ENCODE measurements at places on chromosomes 2 and 18. TPM values are rescaled to one million over a fixed set of nuclear protein-coding genes. Genes with fewer than 3 reads are reported as not detected.

Gene PROC
- not detected for total RNA-seq

DNA sequence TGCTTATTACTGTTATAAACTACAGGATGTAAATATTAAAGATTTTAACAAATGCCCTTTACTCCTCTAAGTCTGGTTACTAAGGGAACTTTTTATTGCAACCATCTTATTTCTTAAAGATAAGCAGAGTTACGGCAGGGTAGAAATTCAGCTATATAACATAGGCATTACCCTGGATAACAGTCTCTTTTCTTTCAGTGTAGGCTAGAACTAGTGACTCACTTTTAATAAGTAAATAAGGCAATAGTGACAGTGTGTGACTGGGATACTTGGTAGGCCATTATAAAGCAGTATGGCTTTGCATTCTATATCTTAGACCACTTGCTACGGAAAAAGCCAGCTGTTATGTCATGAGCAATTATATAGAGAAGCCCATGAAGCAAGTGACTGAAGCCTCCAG, 1041.0 kb upstream of the NRXN1 start:
- no peak for DNase-seq

- no peak for DNase-seq
Measured at GRCh38 chr18:11309172-11309571, 159.8 kb upstream of the PIEZO2 start.

DNA sequence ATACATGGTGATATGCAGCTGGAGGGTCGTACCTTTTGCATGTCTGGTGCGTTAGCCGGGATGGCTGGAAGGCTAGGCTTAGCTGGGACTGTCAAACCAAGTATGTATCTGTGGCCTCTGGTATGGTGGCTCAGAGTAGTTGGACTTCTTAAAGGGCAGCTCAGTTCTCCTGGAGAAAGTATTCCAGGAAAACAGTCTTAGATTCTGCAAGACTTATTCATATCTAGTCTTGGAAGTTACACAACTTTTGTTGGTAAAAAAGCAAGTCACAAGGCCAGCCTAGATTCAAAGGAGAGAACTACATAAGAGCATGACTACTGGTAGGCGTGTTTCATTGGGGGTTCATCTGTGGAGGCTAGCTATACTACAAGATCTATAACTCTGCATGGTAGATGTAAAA, 45.5 kb downstream of the EML4 start:
- no peak for DNase-seq

DNA sequence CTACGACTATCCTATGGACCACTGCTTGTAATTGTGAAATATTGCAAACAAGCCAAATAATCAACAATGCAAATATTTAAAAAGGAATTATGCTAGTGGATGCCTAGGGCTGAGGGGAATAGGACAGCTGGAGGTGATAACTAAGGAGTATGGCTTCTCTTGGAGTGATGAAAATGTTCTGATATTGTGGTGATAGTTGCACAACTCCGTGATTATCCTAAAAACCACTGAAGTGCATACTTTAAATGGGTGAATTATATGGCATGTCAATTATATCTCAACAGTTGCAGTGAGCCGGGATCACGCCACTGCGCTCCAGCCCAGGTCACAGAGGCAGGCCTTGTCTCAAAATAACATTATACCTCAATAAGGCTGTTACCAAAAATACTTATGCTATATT, 125.1 kb upstream of the SH3BP4 start:
- DNase-seq: no peak

Gene CD28
- total RNA-seq: 1.2 TPM

DNA sequence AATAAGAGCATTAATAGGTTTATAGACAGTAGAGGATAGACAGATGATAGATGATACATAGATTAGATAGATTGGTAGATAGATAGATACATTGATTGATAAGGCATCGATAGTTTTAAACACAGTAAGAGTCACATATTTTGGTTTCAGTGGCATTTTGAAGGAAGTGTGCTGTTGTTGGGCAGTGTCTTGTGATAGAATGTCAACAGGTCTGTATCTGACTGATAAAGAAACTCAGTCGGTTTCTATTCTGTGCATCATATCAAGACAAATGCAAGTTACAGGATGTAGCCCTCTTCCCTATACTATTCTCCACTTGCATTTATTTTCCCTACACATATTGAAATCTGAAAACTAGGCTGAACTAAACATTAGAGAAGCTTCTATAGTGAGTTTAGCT, 1229.0 kb upstream of the ZEB2 start:
- no peak for DNase-seq

DNA sequence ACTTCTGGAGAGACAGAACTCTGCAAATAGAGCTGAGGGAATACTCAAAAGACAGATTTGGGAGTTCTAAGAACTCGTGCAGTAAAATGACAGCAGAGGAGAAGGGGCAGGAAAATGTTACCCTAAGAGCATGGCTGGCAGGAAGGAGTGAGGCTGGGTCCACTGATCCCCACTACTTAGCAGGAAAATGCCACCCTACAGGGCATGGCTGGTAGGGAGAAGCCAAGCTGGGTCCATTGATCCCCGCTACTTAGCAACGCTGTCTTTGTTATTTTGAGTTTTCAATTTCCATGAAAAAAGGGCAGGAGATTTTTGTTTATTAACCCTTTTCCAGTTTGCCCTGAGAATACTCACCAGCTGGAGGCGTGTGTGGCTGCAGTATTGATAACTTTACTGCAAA, 100.3 kb upstream of the TMEM200C start:
- DNase-seq: no peak

GRCh38 chr2:62362561-62362960, 143.4 kb downstream of the TMEM17 start:
- no peak for DNase-seq

Gene IL36A
- total RNA-seq: not detected

Gene ALK
- total RNA-seq: 2.0 TPM

- DNase-seq: no peak
Measured at GRCh38 chr2:203781151-203781550, 74.7 kb downstream of the CD28 start.

- DNase-seq: no peak
Measured at GRCh38 chr2:29804671-29805070, 116.7 kb downstream of the ALK start.

Gene NLRC4
- 0.41 TPM for total RNA-seq

GRCh38 chr2:60352491-60353405, 200.7 kb downstream of the BCL11A start:
- no peak for DNase-seq

GRCh38 chr2:132911726-132912724, 242.0 kb upstream of the LYPD1 start:
- DNase-seq: no peak

DNA sequence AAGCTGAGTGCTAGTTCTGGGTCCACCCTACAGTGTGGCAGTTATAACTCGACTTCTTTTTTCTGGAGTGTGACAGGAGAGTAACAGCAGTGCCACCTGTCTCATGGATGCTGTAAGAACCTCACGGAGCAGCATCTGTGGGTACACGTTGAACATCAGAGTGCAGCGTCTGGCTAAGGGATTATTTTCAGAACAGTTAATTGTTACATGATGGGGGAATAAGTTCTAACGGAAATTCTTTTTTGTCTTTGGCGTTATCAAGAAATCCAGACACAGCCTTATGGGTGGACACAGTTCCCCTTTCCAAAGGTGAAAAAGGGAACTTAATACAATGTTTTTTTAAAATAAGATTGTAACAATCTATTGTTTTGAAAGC, 28.3 kb upstream of the TOGARAM2 start:
- DNase-seq: no peak

DNA sequence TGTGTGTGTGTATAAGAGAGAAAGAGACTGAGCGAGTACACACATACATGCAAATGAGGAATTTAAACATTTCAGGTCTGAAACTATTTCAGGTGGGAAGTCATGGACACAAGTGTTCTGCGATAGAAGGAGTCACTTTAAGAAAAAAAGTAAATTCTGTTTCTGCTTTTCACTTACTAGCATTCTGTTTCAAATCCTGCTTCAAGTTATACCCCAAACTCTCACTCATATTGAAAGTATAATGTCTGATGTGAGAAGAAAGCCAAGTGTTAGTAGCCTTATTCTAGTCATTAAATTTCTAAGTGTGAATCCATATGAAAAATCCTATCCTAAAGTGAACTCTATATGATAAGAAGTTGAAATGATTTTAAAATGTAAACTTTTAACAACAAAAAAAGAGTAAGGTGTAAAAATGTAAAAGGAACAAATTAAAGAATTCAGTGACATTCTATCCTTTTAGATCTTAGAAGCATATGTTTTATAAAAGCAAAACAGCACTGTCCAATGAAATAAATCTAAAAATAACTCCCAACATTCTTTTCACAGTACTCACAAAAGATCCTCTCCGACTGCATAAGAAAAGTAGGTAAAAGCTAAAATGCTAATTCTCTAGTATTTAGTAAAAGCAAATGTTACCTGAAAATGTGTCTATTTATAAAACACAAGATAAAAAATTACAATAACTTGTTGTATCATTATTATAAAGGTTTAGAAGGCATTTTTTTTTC, 570.6 kb downstream of the ZEB2 start:
- DNase-seq: no peak

Gene DYNC1I2
- total RNA-seq: 280 TPM

DNA sequence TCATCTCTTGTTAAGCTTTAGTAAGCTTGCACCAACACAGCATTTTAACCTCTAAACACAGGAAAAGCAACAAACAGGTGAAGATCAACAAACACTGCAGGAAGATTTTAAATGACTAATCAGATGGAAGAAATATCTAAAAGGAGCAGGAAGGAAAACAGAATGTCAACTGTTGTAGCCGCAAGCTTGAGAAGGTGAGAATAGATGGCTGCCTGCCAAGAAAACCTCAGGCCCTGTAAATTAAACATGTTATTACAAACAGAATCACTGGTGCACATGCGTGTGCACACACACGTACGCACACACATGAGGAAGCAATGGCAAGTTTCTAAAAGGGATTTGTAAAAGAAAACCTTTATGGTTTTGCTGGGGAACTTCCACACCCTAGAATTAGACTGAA, 257.8 kb upstream of the GALNT5 start:
- DNase-seq: no peak

DNA sequence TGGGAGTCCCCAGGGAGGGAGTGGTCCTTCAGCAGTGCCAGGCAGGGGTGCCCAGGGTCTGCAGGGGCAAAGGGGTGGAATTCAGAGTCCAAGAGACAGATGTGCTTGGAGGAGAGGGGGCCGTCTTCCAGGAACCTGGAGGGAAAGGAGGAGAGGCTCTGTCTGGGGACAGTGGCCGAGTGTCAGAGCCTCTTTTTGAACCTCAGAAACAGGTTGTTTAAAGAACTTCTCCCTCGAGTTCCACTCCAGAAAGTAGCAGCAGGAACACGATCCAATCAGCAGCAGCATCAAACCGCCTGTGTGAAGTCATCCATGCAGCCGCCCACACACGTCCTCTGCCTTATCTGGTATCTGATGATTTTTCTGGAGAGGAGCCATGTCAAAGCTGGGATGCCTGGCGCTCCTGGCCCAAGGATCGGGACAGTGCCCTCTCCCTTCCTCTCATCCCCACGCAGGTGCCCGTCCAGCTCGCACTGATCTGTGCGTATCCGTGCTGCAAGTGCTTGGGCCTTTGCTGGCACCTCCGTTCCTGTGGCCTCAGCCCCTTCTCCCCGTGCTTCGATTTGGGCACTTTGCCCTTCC, 205.1 kb downstream of the NDUFA10 start:
- DNase-seq: no peak

Gene CRYBA2
- not detected for total RNA-seq

DNA sequence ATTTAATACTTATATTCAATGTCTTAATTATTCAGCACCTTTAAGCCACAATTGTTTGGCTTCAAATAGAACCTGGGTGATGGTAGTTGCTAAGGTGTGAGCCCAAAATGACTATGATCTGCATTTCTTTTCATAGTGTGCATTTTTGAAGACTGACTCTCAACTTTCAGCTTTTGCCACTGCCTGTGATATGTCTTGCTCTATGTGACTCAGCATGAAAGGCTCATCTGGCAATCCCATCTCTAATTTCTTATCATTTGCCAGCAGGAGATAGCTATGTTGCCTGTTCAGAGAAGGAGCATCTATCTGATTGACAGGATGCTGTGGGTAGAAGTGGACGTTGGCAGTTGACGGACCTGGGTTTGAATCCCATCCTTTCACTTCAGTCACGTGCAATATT, 34.5 kb upstream of the CCDC93 start:
- no peak for DNase-seq

Gene ZNF385B
- 7.7 TPM for total RNA-seq

DNA sequence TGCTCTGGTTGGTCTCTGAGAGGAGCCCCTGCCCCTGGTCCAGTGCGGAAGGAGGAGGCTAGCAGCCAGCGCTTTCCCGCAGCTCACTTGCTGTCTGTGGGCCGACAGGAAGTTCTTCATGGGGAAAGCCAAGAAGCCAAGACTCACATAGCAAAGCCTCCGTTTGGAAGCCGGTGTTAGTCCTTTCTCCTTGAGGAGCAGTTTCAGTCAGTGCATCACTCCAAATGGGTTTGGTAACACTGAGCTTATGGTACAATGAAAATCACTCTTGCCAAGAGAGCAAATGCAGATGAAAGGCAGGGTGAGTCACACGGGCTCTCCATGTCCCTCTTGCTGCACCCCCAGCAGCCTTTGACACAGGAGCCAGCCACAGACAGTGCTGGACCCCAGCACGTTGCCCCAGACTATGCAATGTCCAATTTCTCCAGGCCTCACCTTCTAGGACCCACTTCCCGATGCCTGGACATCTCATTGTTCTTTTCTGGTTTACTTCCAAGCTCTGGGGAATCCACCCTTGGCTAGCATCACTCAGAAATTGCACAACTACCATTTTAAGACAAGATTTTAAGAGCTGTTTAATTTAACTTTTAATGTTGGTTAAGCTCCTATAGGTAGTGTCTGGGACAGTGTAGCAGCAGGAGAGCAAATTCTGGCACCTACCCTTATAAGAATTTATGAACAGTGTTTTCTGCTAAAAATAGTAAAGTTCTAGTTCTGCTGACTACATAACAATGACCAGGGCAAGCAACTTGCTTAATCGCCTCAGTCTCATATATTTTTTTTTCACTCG, 174.9 kb downstream of the ASB1 start:
- DNase-seq: no peak

DNA sequence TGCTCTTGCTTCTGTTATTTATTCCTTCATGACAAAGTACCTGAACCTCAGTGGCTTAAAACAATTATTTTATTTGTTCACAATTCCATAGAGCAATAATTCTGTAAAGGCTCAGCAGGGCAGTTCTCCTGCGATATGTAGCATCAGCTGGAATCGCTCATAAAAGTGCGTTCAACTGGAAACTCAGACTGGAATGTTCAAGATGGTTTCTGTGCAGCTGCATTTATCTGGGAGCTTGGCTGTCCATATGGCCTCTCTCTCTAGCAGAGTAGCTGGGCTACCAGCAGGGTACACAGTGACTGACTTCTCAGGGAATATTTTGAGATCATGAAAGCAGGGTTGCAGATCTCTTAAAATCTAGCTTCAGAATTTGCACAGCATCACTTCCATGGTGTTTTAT, 13.5 kb downstream of the CCDC121 start:
- DNase-seq: no peak

DNA sequence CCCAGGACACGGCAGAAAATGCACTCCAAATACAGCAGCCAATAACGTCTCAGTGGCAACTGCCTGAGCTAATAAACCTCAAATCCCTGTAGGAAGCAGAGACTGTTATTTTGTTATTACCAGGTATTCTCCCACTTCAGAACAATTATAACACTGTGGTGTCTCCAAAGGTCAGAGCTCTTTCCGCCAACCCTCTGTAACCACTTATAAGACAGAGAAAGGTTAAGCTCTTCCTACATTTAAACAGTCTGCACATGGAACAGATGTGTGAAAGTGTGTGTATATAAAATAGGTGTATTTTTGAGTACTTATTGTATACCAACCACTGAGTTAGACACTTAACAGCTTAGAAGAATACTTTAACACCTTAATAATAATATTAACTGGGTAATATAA, 64.1 kb downstream of the FBXO15 start:
- no peak for DNase-seq
